ENCODE measurements at places on chromosomes 13 and 19. TPM values are rescaled to one million over a fixed set of nuclear protein-coding genes. Genes with fewer than 3 reads are reported as not detected.

IGLON5 gene
- 0.09 TPM for total RNA-seq

ZNF570 gene
- 5.3 TPM for total RNA-seq

KLF12 gene
- total RNA-seq, result 29.1 TPM

DNA sequence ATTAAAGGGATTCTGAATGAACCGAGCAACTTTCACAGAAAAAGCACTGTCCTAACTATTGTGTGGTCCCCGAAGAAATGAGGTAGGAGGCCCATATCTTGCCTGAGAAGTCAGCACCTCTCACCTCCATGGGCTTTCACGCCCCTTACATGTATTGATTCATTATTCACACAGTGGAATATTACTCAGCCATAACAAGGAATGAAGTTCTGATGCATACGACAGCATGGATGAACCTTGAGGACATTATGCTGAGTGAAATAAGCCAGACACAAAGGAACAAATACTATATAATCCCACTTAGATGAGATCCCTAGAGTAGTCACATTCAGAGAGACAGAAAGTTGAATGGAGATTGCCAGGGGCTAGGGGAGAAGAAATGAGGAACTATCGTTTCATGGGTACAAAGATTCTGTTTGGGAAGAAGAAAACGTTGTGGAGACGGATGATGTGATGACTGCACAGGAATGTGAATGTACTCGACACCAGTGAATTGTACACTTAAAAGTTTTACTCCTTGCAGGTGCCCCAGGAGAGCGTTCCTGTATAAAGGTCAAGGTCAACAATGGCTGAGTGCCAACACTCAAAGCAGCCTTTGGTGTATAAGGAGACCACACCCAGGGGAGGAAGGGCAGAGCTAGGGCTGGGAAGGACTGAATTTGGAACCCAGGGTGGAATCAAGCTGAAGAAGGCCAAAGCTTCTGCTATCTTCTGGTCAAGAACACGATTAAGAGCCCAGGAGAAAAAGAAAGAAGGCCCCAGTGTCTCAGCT is 22.5 kb downstream of the ZIC5 start:
- DNase-seq, result no peak

- no peak for DNase-seq
Observed at GRCh38 chr13:90675129-90675528, 672.4 kb upstream of the MIR17HG start.

- no peak for DNase-seq
Observed at GRCh38 chr13:35992964-35993363, 138.2 kb downstream of the DCLK1 start.

- no peak for DNase-seq
Observed at GRCh38 chr13:111095031-111095840, 19.9 kb upstream of the ARHGEF7 start.

DNA sequence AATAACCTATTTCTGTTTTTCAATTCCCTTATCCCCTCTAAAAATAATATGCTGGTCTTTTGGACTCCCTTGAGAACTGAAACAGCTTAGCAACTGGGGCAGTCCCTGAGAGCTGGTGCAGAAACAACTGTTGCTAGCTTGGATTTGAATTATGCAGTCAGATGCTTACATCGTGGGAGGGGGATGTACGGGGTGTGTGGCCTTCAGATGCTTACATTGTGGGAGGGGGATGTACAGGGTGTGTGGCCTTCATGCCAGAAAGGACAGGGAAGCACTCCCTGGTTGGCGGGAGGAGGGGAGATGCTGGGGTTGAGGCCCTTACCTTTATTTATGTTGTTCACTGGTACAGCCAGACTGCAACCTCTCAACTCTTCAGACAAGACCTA is 25.6 kb downstream of the LRCH1 start:
- DNase-seq, result no peak

DNA sequence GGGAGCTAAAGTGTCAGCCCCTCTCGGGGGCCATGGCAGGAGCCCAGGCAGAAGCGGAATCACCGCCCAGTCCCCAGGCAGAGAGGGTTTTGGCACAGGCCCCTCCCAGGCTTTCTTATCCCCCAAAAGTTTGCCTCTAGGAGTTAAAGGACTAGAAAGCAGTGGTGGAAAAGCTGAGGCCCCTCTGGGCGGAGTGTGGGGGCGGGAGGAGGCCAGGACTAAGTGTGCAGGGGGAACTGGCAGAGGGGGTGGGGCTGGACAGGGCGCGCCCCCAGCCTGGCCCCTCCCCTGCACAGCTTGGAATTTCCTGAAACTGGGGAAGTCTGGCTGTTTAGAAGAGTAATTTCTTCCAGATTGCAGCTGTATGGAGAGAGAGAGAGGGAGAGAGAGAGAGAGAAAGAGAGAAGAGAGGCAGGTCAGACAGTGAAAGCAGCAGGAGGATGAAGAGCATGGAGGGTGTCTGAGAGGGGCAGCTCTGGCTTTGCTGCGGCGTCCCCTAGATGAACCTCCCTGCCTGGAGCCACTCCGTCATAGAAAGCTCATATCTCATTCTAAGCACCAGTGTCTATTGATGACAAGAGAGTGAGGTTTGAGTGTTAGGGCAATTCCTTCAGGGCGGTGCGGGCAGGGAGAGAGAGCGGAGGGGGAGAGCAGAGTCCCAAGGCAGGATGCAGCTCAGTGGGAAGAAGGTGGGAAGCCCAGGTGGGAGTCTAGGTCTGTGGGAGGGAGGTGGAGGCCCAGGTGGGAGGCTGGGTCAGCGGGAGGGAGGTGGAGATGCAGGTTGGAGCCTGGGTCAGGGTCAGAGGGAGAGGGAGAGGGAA is at the start of gene CDC42EP5:
Gene CDC42EP5, minus strand, starts transcription at position 226 of the 821 bp plus-strand sequence. CDS start 7,749 bp downstream, outside the sequence.
- DNase-seq, result no peak

GRCh38 chr13:112818040-112818697 is 128.3 kb downstream of the ATP11A start:
- DNase-seq, result no peak

DNA sequence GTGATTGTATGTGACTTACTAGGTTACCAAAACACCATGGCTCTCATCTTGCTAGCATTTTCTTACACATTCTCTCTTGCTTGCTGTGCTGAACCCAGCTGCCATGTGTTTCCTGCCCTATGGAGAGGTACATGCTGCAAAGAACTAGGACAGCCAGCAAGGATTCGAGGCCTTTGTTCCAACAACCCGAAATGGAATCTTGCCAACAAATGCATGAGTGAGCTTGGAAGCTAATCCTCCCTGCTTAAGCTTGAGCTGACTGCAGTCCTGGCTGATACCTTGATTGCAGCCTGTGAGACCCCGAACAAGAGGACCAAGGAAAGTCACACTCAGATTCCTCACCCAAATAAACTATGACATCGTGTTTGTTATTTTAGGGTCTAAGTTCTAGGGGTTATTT is 651.2 kb downstream of the SLITRK6 start:
- DNase-seq, result no peak

- DNase-seq, result peak; percentile 85
Observed at GRCh38 chr19:56477429-56478338, 539 bp upstream of the ZNF667 start.

- DNase-seq, result peak; percentile 54
Observed at GRCh38 chr19:49017666-49018351, 918 bp upstream of the LHB start.

DNA sequence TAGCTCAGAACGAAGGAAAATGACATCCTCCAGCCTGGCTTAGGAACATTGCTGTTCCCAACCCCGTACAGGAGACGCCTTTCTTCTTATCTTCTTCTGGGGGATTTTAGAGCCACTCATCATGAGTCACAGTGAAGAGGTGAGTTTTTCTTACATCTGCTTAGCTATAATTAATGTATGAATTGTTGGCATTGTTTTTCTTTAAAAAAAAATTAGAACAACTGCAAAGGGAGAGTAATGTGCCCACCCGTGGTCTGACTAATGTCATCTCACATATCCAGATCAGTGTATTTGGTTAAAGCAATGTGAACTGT is 310.6 kb upstream of the TSHZ3 start:
- no peak for DNase-seq
